ENCODE measurements at places on chromosomes 1 and 21.

DNA sequence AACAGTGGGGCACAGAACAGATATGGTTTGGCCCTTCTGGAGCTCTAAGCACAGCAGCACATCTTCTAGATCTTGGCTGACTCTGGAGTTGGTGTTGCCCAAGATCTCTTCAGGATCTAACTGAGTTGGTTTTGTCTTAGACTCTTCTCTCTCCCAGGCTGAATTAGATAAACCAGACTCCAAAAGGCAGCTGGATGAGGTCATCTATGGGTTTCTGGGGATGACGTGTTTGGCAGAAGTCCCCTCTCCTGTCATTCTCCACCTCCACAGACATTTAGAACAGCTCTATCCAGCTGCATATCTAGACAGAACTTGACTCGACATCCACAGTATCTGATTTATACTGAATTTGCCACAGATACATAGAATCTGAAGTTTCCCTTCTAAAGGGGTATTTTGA lies 75.3 kb downstream of the ST6GALNAC5 start:
- DNase-seq, result no peak

- DNase-seq, result peak; percentile 94
Measured at GRCh38 chr1:221069178-221069903, 190.1 kb downstream of the HLX start.

GRCh38 chr1:27145934-27146354 lies 9.0 kb downstream of the SLC9A1 start:
- DNase-seq, result no peak

GRCh38 chr21:42282715-42283114 lies 32.5 kb downstream of the TFF3 start:
- DNase-seq, result no peak

DNA sequence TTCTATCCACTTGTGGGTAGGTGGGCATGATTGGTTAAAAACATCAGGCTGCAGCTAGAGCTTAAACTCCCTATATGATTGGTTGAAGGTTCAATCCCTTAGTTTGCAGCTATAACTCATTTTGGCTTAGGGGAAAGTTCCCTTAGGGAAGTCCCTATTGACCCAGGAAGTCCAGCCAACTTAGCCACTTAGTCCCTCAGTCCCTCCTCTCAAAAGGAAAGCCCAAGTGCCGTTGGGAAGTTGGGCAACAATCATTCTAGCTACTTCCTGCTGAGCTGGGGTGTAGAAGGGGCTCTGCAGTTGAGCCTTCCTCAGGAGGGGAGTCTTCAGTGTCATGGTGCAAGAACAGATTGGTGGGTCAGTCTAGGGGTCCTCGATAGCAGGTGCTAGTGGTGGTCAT lies 12.2 kb downstream of the MSTO1 start:
- DNase-seq, result no peak

DNA sequence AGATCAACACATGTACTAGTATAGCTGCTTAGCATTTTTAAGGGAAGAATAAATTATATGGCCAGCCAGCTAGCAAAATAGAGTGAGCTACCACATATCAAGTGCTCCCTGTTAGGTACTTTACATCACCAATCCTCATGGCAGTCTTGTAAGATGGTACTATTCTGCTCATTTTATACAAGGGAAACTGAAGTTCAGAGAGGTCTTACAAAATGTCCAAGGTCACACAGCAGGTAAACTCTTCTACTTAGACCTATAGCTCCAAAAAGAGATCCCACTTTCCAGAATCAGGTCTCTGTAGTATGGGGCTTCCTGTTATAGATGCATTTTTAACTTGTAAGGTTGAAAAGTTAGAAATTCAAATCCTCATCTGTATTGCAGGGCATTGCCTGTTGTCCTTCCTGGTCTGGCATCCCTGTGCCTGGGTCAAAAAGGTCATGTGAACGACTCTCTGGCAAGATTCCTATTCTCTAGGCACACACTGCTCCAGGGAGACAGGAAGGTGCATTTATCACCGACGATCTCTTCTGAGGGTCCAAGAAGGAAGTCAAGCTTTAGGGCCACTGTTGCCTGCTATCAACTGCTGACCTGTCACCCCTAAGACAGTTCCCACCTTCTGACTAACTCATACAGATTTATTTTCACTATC lies 41.1 kb downstream of the TRIT1 start:
- no peak for DNase-seq

DNA sequence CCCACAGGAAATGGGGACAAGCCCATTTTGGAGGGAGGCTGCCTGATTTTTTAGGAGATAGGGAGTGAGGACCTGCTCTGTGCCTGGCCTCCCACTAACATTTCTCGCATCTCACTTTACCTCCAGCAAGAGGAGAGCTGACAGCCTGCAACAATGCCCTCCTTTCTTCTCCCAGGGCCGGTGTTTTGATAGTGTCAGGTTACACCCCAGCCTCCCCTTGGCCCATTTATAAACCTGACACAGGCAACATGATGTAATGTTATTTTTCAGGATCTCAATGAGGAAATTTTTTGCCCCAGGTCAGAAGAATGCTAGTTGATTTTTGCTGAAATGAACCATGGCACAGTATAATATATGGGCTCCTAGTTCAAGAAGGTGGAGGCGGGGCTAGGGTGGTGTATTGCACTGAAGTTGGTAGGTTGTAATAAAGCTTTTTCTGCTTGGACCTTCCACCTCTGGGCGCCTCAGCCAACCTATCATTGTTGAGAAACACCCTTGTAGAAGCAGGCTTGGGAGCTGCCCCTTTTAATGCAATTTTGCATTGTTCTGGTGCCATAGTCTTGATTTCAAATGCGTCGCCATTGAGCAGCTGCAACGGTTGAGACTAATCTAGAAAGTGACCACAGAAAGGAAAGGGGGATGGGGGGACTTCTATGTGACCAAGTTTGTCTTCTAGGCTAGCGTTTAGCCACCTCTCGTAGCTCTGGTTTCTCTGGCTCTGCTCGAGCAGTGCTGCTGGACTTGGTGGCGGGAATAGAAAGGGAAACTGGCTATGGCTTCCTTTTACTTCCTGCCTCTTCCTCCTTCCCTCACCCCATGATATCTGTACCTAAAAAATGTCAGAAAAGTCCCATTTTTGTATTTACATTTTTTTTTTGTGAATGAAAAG lies 53.0 kb downstream of the PBX1 start:
- DNase-seq, result no peak

DNA sequence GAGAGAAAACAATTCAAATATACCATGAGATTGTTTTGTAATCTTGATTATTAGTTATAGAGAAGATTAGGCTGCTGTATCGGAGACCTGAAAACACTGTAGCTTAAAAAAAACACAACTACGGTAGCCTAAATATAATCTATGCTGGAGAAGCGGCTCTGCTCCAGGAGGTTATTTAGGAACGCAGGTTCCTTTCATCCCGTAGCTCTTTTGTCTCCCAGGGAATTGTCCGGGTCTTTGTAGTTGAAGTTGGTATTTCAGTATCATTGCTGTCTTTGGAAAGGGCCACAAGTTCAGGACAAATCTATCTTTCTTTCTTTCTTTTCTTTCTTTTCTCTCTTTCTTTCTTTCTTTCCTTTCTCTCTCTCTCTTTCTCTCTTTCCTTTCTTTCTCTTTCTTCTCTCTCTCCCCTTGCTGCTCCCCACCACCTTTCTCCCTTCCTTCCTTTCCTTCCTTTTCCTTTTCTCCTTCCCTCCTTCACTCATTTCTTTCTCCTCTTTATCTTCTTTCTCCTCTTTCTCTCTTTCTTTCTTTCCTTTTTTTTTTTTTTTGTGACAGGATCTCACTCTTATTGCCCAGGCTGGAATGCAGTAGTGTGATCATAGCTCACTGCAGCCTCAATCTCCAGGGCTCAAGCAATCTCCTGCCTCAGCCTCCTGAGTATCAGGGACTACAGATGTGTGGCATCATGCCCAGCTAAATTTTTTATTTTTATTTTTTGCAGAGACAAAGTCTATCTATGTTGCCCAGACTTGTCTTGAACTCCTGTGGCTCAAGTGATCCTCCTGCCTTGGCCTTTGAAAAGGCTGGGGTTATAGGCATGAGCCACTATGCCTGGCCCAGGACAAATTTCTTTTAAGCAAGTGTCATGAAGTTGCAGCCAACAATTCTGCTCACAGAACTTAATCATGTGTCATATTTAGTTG lies 10.9 kb upstream of the NFIA start:
- no peak for DNase-seq

- no peak for DNase-seq
Measured at GRCh38 chr1:166017395-166017794, 149.4 kb downstream of the FAM78B start.

All from SIG-M5 (cell line).